ENCODE measurements at places on chromosomes 1 and 21. TPM values are rescaled to one million over a fixed set of nuclear protein-coding genes. Genes with fewer than 3 reads are reported as not detected.

The LHX4 gene
- total RNA-seq = not detected

The LCE1E gene
- total RNA-seq = not detected

The LCE1F gene
- not detected for total RNA-seq

The KDF1 gene
- total RNA-seq = not detected

The CFAP45 gene
- not detected for total RNA-seq

The TIPRL gene
- 36.8 TPM for total RNA-seq

The KRTAP15-1 gene
- not detected for total RNA-seq

The NR0B2 gene
- total RNA-seq = not detected

The TDRD10 gene
- total RNA-seq = not detected

The HSF2BP gene
- 0.93 TPM for total RNA-seq

The SAMSN1 gene
- total RNA-seq = not detected

The RIIAD1 gene
- not detected for total RNA-seq

The LCE3D gene
- not detected for total RNA-seq

The PTAFR gene
- total RNA-seq = not detected

The ASCL5 gene
- not detected for total RNA-seq

The FCRL2 gene
- total RNA-seq = not detected

The LGR6 gene
- not detected for total RNA-seq

The NBPF6 gene
- not detected for total RNA-seq

The RGS8 gene
- not detected for total RNA-seq

The CD34 gene
- total RNA-seq = not detected

The INTS7 gene
- total RNA-seq = 23.3 TPM

The ACTN2 gene
- 0.34 TPM for total RNA-seq

The SMCP gene
- total RNA-seq = not detected

The RHD gene
- not detected for total RNA-seq

The NPPB gene
- not detected for total RNA-seq

The SPRR2A gene
- total RNA-seq = not detected

The CD1B gene
- not detected for total RNA-seq

The MR1 gene
- total RNA-seq = 7.7 TPM

The TSPAN2 gene
- total RNA-seq = not detected

The NTRK1 gene
- total RNA-seq = not detected

The BNIPL gene
- total RNA-seq = under 0.01 TPM

The FCAMR gene
- not detected for total RNA-seq

The MROH9 gene
- not detected for total RNA-seq

The AKR7A3 gene
- 0.69 TPM for total RNA-seq

The ANKRD65 gene
- not detected for total RNA-seq

The LCE3C gene
- total RNA-seq = not detected

The SH2D2A gene
- total RNA-seq = 0.31 TPM

The GJA5 gene
- not detected for total RNA-seq

The RNU1-3 gene
- under 0.01 TPM for total RNA-seq

The APOBEC4 gene
- total RNA-seq = not detected

The ZNF436 gene
- 14.5 TPM for total RNA-seq

The RGS7 gene
- total RNA-seq = not detected

The TCEANC2 gene
- total RNA-seq = 4.0 TPM

All from melanocyte of skin (primary cell).